T-helper 2 cell (primary cell): ENCODE measurements at places on chromosomes 5 and 9.

DNA sequence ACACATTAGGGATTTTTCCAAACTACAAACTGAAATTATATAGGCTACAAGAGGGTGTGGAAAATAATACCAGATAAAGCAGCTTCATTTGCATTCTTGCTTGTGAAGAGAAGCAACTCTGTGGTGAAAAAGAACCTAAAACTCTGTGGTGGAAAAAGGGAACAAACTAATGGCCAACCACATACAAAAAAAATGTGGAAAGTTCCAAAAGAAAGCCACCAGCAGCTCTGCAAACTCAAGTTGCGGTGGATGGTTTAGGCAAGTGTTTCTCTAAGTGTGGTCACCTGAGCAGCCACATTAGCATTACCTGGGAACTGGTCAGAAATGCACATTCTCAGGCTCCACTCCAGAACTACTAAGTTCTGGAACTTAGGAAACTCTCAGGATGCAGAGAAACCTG is 586.4 kb downstream of the ACTL7B start:
- DNase-seq = no peak

- DNase-seq = no peak
Observed at GRCh38 chr5:97545886-97546535, 363.0 kb upstream of the RIOK2 start.

- no peak for DNase-seq
Observed at GRCh38 chr9:135204177-135204576, 116.7 kb downstream of the OLFM1 start.

DNA sequence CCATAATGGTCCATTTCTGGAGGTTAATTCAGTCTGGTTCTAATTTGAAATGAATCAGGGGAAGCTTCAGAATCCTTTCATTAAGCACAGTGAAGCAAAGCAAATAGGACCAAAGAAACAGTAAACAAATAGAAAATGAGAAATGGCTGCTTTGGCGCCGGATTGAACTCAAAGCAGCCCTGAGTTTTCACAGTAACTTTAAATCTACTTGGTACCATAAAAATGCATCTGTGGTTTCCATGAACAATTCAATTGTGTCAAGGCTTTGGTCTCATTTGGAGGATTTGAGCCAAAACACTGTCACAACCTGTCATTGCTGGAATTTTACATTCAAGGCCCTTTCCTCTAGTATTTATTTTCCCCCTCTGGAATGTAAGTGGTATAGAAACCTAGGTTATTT is 25.9 kb upstream of the DAPK1 start:
- DNase-seq = no peak

DNA sequence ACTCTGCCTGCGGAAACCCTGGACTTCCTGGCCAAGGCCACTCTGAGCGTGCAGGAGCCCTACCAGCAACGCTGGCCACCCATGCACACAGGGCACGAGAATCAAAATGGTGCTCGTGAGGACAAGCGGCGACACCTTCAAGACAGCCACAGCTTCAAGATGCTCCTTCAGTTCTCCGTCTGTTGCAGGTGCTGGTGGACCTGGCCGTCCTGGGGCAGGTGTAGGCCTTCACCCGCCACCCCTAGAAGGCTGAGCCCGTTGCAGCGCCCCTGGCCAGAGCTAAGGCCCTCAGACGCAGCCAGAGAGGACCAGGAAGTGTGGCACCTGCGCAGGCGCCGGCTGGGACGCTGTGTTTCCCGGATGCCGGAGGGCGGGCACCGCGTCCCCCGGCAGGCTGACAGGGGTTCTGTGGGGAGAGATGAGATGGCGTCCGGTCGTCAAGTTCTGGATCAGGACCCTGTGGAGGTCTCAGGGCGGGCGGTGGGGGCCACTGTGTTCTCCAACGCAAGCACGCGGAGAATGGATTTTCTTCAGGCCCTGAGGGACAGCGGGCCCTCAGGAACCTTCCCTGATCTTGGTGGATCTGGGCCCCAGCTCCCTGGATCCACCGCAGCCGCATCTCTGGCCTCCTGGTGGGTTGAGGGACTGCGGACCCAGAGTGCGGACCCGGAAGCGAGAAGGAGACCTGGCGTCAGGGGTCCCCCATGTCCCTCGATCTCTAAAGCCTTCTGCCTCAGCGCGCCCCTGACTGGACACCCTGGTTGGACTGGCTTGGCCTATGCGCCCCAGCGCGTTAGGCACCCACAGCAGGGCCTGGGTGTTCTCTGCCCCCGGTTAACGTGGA is 1770.8 kb upstream of the CDH9 start:
- no peak for DNase-seq

- DNase-seq = no peak
Observed at GRCh38 chr9:109441296-109441695, 56.8 kb downstream of the PTPN3 start.

GRCh38 chr5:10904862-10905432 is 143.9 kb upstream of the DAP start:
- DNase-seq = no peak

- DNase-seq = no peak
Observed at GRCh38 chr5:101679816-101680215, 616.3 kb downstream of the SLCO4C1 start.

DNA sequence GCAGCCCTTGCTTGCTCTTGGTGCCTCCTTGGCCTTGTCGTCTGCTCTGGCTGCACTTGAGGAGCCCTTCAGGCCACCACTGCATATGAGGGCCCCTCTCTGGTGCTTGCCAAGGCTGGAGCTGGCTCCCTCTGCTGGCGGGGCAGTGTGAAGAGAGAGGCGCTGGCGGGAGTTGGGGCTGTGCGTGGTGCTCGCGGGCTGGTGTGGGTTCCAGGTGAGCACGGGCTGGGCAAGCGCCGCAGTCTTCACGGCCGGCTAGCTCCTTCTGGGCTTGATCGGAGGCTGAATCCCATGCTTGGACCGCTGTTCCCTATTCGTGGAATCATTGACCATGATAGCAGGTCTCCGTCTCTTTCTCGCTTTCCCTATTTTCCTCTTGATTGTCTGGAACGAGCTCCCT is 56.5 kb downstream of the XRCC4 start:
- DNase-seq = no peak

DNA sequence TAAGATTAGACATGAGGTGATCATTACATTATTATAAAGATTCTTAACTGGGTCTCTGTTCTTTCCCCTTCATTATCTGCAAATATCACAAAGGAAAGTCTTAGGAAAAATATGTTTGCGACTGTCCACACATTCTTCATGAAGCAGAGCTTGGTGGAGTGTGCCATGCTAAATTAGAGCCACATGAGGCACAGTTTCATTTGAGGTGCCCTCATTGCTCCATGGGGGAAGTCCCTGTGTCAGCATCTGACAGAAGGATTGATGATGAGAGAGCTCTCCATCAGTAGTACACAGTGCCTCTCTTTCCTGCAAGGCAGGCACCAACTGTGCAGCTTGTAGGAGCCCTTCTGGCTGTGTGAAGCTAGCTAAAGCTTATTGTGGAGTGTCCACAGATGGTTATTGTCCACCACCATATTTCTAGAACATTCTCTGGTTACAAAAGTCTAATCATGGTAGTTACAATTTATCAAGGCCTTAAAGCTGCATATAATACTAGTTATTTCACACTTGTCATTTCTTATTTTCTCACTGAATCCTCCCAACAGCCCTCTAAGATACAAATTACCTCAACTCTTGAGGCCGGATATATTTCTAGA is 63.9 kb downstream of the C9orf152 start:
- no peak for DNase-seq

DNA sequence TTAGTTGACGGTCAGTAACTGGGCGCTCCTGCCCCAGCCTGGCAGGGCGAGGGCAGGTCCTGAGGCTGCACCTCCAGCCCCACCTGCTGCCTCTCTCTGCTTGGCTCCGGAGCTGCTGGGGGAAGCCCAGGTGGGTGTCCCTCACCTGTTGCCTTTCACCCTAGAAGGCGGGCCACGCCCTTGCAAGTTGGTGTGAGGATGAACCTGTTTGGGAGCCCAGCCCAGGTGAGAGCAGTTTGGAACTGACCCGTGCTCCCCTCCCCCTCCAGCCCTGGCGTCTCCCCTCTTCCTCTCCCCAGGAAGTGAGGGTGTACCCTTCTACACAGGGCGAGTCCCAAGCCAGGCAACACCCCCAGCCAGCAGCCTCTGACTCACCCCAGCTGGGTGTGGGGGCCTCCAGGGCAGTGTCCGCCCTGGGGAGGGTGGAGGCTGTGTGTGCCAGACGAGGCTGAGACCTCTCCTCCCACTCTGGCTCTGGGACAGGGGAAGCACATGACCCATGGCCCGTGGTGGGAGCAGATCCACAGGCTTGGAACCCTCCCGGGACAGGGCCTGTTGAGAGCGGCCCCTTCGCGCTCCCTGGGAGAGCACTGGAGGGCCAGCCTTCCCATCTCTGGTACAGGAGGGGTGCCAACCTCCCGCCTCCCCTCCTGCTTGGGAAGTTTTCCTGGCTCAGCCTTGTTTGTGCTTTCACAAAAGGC is 10.4 kb downstream of the LRRC8A start:
- no peak for DNase-seq

- DNase-seq = no peak
Observed at GRCh38 chr9:35667939-35668338, 2.9 kb upstream of the ARHGEF39 start.

DNA sequence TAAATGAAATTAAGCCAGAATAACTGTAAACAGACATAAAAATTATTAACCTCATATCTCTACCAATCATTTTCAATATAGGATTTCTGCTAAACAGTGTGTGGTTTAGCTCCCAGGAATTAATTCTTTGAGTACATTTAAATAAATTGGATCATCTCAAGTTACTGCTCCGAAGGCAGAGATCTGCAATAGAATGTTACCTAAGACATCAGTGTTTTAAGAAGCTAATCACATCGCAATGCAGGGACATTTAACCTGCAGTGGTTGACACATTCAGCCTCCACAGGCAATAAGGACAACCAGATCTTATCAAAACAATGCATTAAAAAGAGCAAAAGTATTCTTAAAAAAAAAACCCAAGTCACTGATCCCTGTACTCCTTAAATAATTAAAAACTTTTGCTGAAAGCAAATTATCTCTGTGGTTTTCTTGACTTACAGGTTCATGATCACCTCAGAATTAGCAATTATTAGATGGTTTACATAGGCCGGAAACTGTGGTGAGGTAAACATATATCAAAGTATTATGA is 45.7 kb downstream of the PRDM6 start:
- no peak for DNase-seq
